NCI-H510A treated with DMSO at 0.1 percent for 48 hours (cell line): ENCODE measurements at places on chromosomes 5 and 9.

DNA sequence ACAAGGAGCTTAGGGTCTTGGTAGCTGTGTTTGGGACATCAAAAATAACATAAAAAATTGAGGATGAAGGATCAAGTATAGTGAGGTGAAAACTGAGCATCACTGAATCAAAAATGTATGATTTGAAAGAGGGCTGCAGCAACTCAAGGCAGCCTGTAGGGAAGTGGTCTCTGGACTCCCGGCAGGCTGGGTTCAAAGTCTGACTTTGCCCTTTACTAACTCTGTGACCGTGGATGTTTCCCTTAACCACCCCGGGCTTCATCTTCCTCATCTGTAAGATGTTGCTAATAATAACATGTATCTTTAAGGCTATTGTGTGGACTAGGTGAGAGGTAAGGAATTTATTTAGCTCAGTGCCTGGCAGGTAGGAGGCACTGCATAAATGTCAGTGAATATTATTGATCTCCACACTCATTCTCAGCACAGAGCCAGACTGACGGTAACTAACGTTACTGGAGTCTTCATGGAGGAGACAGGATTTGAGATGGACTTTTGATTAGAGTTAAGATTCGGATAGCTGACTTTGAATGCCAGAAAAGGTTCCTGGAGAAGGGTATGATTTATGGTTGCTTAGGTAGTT is 367.3 kb downstream of the NDUFS4 start:
- no peak for DNase-seq

DNA sequence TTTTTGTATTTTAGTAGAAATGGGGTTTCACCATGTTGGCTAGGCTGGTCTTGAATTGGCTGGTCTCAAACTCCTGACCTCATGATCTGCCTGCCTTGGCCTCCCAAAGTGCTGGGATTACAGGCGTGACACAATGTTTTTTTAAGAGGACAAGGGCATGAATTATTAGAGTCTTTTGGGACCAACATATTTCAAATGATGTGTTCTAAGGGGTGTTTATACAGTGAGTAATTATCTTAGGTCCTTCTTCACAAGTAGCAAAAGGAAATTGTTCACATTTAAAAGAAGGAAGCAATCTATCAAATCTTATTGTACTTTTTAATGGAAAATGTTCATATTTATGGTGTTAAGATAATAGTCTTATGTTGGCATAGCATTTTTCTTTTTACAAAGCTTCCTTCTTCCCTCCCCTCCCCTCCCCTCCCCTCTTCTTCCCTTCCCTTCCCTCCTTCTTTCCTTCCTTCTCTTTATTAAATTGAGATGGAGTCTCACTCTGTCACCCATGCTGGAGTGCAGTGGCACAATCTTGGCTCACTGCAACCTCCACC is 6.7 kb downstream of the GNG10 start:
- DNase-seq: no peak

GRCh38 chr5:168055141-168055683 is 236.2 kb upstream of the WWC1 start:
- DNase-seq: no peak

DNA sequence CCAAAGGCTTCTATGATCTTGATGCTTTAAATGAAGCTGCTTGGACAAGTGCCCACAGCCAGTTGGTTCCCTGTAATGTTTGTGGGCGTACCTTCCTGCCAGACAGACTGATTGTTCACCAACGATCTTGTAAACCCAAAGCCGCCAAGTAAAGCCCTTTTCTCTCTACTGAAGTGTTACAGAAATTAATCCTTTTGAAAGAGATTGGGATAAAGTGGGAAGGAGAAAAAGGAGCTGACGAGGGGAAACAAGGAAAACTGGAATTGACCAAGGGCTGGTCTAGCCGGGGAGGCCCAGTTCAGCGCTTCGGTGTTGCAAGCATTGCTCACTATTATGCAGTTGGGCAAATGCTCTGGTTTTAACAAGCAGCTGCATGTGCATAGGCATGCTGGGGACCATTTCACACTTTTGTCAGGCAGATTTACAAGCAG is 53.2 kb downstream of the ZNF474 start:
- DNase-seq: no peak

- DNase-seq: no peak
Observed at GRCh38 chr5:130385656-130386055, 481.4 kb downstream of the CHSY3 start.

DNA sequence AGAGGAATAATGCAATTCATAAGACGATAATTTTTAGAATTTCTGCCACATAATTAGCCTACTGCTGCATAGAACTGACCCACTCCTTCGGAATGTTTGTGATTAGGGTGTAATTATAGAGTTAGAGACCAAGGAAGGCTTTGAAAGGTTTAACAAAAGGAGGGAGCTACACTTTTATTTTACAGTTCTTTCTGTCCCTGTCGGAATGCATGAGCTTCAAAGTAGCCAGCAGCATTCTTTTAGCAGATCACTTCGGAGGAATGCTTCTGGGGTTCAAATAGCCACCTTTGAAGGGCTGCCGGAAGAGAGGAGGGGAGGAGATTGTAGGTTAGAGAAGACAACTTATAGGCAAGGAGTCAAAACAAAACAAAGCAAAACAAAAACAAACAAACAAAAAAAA is 168.1 kb downstream of the GRIA1 start:
- DNase-seq: no peak

DNA sequence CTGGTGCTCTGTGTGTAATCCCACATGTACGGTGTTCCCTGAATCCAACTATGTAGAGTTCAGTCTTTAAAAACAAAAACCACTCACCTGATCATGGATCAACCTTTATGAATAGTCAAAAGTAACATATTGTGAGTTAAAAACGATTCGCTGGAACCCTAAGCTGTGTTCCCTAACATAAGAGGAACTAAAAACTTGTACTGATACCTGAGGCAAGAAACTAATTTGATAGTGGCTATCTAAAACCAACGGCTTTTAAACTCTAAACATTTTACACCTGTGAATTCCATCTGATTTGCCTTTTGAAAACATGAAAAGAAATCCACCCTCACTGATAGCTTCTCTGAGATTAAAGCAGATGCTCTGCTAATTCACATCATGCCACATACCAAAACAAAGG is 101.5 kb downstream of the DEPDC1B start:
- DNase-seq: no peak

- no peak for DNase-seq
Observed at GRCh38 chr5:86546582-86546981, 71.2 kb upstream of the COX7C start.

GRCh38 chr5:89265511-89266179 is 382.7 kb upstream of the MEF2C start:
- DNase-seq: no peak

DNA sequence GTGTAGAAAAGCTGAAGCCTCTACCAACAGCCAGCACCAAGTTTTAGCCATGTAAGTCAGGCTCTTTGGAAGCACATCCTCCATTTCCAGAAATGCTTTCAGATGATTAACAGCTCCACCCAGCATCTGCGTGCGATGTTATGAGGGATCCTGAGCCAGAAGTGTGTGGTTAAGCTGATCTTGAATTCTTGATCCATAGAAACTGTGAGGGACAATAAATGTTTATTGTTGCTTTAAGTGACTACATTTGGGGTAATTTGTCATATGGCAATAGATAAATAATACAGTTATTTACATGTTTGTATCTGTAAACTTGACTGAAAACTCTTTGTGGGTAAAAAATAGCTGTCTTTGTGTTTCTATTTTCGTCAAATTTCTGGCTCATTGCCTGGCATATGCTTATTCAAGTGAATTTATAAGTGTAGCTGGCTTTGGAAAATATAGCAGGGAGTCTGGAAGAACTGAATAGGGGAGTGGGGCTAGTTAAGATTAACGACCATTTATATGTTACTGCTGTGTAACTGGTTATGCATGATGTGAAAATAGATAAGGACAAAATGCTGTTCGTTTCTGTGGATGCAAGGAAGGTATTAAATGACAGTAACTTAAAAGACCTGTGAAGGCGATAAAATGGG is 234.1 kb downstream of the LRRC70 start:
- no peak for DNase-seq

DNA sequence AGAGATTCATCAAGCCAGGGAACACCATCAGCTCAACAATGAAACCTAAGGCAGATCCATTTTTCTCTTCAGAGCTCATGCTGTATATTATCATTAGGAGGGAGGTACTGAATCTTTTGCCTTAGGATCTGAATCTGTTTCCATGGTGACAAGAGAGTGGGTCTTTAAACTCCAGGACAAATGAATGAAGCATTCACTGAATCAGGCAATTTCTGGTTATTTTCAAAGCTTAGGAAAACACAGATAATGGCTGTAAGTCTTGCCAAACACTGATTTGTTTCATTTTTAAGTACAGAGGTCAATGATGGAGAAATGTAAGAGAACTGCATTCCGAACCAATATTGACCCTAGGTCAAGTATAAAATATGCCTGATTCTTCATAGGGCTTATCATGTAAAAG is 84.9 kb downstream of the GNA14 start:
- DNase-seq: no peak

DNA sequence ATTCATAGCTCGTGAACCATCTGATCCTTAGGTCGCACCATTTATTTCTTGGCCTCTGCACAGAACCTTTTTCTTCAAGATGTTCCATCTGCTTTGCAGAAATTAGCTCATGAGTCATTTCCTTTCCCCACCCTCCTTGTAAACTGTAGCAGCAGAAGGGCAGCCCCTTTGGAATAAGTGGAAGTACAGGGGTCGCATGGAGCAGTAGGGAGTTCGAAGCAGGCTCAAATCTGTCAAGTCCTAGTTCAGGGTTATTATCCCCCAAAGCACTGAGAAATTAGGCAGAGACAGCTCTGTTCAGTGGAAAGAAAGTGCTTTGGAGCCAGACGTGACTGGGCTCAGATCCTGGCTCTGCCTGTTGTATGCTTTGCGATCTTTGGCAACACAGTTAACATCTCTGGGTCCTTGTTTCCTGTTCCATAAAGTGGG is 84.2 kb downstream of the SGCD start:
- no peak for DNase-seq

GRCh38 chr9:90965226-90966030 is 163.8 kb downstream of the SYK start:
- DNase-seq: no peak

DNA sequence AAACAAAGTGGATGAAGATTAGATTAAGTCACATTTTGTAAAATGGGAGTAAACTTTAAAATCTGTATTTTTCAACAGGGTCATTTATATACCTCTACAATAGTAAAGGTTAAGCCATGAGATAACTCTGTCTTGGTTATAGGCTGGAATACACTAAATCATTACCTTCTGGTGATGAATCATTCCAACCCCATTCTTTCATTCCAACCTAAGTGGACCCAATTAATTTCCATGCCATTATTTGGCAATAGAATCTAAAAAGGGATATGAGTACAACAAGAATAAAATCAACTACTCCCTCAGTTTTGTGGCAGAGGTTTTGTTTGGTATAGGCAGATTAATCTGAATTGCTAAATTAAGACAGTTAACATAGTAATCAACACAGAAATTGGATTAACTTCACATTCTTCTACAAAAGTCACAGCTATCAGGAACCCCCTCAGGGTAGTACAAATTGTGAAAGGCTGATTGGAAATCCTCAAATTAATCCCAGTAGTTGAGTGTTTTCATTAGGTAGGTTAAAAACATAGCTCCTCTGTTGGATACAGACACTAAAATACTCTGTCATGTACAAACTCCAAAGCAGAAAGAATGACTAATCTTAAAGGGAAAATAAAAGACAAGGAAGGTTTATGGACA is 54.2 kb downstream of the ELAVL2 start:
- DNase-seq: no peak

- DNase-seq: no peak
Observed at GRCh38 chr5:90133941-90134340, 275.6 kb downstream of the CETN3 start.

DNA sequence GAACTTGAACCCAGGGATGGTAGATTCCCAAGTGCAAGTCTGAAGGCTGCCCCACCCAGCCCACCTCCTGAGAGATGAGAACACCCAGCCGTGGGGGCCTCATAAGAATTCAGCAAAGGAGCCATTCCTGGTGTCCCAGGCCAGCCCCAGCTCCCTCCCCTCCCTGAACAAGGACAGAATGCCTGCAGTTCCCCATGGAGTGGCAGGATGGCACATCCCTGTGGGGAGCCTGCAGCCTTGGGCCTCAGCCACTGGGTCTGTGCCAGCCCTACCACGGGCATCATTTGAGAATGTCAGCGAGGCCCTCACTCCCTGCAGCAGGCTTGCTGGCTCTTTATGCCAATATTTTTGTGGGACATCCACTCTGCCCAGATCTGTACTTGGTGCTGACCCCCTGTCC is 36.2 kb upstream of the RAPGEF1 start:
- DNase-seq: no peak

DNA sequence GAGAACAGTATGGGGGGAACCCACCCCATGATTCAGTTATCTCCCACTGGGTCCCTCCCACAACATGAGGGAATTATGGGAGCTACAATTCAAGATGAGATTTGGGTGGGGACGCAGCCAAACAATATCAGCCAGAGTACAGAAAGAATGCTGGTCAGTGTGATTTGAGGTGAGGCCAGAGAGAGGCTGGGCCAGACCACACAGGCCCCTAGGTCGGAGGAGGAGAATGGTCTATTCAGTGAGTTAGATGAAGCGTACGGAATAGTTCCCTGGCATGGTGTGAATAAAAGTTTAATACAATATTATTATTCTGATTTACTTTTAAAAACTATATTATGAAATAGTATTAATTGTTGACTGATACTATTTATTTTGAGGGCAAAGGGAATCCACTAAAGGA is 39.7 kb downstream of the PCSK5 start:
- no peak for DNase-seq

DNA sequence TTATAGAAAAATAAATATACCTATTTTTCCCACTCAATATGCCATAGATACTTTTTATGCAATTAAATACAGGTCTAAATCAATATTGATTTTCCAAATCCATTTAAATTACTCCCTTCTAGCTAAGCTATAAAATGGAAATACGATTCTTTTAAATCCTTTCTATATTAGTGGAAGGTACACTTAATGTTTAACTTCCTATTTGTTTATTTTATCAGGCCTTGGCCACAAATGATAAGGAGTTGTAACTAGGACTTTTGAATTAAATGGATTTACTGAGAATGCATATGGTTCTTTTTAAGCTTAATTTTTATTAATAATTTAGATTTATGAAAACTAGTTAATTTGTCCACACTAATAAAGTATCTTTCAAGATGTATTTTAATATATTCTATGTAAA is 517.0 kb upstream of the CHD1 start:
- DNase-seq: no peak

DNA sequence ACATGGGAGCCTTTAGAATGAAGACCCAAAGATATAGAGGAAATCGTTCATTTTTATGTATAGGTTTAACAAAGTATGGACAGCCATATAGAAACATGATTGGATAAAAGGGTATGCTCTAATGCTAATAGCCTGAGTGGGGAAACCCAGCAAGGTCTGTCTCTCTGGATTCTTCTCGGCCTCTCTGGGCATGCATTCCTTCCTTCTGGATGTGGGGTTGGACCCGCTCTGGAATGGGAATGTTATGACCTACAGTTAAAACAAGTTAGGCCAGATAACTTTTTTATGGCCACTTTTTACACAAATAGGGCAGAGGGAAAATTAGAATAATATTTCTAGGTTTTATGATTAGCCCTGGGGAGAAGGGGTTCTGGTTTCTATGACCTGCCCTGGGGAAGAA is 103.2 kb downstream of the ARSB start:
- DNase-seq: no peak

- no peak for DNase-seq
Observed at GRCh38 chr9:121956808-121957207, 136.3 kb downstream of the TTLL11 start.

- DNase-seq: no peak
Observed at GRCh38 chr5:97452646-97453045, 269.6 kb upstream of the RIOK2 start.

- DNase-seq: no peak
Observed at GRCh38 chr5:118614731-118615456, 373.5 kb downstream of the DTWD2 start.

- DNase-seq: peak; percentile 34
Observed at GRCh38 chr5:149358294-149358651, 427 bp downstream of the PCYOX1L start.
